ENCODE measurements at places on chromosomes 16 and 17.

- no peak for DNase-seq
These were observed 115.5 kb upstream of the TBX2 start for GRCh38 chr17:61284174-61284573.

- DNase-seq: no peak
These were observed 43.5 kb downstream of the JPH3 start for GRCh38 chr16:87645802-87646201.

DNA sequence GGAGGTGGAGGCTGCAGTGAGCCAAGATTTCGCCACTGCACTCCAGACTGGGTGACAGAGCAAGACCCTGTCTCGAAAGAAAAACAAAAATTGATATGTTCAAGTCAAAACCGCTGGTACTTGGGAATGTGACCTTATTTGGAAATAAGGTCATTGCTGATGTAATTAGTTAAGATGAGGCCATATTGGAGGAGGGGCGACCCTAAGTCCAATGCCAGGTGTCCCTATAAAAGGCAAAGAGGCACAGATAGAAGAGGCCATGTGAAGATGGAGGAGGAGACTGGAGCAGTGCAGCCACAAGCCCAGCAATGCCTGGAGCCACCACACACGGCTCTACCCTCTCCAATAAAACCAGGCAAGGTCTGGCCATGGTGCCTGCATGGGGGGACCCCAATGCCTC, 50.8 kb upstream of the JPH3 start:
- no peak for DNase-seq

DNA sequence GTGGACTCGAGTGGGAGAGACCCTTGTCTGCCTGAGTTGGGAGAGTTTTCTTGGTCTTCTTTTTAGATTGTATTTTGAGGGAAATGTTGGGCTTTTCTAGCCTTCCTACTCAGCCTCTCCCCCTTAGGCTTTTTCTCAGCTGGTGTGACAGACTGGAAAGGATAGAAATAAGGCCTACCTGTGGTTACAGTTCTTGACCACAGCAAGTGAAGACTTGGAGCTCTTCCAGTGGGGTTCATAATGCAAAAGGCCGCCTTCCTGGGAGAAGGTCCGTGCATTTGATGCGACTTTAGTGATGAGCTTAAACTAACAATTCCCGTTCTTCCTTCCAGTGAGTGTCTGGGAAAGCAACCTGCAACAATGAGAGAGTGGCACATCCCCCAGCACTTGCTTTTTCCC, 56.8 kb downstream of the B9D1 start:
- DNase-seq: no peak
